ENCODE measurements at places on chromosomes 13 and 19.
A peak's percentile ranks its signal among the peaks of the same experiment; 100 is the strongest.

- DNase-seq, result no peak
Observed at GRCh38 chr13:111971891-111972780, 94.8 kb upstream of the SOX1 start.

DNA sequence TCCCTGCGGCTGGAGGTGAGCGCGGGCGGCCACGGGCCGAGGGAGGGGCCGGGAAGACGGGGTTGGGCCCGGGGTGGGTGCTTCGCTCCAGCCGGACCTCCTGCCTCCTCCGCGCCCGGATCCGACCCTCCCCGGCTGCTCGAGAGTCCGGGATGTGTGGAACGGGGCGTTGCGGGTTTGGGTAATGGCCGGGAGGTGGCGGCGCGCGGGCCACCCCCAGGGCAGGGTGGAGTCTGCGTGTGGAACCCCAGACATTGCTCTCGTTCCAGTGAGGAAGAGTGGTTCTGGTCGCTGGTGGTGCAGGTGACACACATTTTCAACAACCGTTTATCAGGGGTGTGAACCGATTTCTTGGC lies 38.8 kb downstream of the ARHGEF7 start:
- no peak for DNase-seq

DNA sequence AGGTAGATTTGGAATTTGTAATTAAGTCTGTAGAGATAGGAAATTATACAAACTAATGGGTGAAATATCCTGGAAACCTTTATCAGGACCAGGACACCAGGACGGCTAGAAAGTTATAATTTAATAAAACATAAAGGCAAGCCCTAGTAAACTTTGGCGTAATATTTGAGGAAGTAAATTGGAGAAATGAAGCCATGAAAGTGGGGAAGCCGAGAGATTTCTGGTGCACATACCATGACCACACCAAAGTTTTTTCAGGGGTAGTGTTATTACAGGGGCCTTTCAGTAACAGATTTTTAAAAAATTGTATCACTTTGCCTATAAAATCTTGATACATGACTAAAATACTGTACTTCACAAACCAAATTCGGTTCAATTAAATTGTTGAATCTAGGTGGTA lies 54.7 kb upstream of the URAD start:
- DNase-seq, result no peak

GRCh38 chr19:40801426-40802299 lies 2.7 kb downstream of the EGLN2 start:
- no peak for DNase-seq

DNA sequence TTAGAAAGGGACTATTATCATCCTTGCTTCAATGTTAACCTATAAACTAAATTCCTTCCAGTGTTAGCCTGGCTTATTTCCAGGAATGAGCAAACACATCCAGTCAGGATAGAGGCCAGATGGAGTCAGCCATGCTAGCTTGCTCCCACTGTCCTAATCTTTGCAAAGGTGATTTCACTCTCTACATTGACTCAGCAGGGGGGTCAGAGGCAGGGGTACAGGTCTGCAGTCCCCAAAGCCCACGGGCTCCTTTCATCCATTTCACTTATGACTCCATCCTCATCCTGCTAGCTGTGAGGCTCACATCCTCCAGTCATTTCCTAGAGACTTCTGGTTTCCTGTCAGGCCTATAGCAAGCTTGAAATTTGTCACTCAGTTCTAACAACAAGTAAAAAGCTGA lies 63.4 kb upstream of the CEACAM8 start:
- no peak for DNase-seq

DNA sequence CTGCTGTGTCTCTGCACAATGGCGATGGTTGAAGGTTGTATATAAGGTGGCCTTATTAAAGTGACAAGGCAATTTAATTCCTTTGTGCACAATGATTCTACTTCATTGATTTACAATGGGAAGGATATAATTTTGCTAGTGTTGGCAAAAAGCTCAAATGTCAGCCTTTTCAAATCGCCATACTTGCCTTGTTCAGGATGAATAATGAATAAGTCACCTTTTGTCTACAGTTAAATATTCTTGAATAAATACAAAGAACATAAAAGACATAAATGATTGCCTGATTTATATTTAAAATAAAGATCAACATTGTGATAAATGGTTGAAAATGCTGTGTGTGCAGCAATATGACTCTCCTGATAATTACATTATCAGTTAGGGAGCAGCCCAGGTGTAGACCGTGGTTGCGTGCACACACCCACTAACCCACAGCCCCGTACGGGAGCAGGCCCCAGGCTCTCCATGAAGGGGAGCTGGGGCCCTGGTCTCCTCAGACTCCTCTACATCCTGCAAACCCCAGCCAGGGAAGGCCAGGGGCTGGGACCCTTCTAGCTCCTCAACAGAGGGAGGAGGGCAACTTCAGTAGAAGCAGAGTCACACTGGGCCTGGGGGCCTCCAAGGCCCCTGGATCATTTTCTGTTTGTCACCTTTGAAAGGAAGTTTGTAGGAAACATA lies 64.9 kb downstream of the TEX29 start:
- no peak for DNase-seq

- no peak for DNase-seq
Observed at GRCh38 chr13:86579662-86580061, 780.4 kb upstream of the SLITRK6 start.

GRCh38 chr13:40494946-40495620 lies 171.4 kb downstream of the FOXO1 start:
- DNase-seq, result no peak

DNA sequence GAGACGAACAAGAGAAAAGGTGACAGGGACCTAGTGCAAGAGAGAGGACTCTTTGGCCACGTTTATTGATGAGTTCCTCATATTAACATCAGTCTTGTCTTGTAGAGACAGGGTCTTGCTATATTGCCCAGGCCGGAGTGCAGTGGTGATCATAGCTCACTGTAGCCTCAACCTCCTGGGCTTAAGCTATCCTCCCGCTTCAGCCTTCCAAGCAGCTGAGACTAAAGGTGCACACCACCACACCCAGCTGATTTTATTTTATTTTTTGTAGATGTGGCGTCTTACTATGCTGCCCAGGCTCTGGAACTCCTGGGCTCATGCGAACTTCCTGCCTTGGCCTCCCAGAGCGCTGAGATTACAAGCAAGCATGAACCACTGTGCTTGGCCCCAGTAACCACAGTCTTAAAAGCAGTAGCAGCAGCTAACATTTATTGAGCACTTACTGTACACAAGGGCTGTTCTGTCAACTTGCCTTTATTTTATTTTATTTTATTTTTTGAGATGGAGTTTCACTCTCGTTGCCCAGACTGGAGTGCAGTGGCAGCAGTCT lies 1.1 kb upstream of the SH2D3A start:
- no peak for DNase-seq

- no peak for DNase-seq
Observed at GRCh38 chr19:49895566-49896297, 955 bp downstream of the IL4I1 start.

- no peak for DNase-seq
Observed at GRCh38 chr13:109012115-109012514, 382.7 kb downstream of the MYO16 start.

- DNase-seq, result no peak
Observed at GRCh38 chr13:81383444-81383843, 1042.5 kb upstream of the SPRY2 start.

DNA sequence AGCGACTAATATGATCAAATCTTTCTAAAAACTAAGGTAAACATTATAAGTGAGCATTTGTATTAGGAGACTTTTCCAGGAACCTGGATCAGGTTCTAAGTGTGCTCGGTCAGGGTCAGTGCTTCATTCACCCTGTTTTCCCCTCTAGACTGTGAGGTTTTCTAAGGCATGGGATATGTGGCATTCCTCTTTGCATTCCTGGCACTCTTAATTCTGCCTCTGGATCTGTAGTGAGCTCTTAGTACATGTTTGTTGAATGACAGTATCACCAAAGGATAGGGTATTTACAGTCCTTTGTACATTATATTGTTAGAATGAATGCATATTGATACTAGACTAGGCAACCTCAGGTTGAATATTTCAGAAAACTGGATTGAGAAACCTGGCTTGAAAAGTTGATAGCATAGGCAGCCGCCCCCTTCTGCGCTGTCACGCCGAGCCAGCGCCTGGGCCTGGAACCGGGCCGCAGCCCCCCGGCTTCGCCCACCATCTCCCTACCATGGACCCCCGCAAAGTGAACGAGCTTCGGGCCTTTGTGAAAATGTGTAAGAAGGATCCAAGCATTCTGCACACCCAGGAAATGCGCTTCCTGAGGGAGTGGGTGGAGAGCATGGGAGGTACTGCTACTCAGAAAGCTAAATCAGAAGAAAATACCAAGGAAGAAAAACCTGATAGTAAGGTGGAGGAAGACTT lies 156.5 kb downstream of the KCNRG start:
- DNase-seq, result no peak

- no peak for DNase-seq
Observed at GRCh38 chr13:94613051-94613450, 11.4 kb downstream of the GPR180 start.

DNA sequence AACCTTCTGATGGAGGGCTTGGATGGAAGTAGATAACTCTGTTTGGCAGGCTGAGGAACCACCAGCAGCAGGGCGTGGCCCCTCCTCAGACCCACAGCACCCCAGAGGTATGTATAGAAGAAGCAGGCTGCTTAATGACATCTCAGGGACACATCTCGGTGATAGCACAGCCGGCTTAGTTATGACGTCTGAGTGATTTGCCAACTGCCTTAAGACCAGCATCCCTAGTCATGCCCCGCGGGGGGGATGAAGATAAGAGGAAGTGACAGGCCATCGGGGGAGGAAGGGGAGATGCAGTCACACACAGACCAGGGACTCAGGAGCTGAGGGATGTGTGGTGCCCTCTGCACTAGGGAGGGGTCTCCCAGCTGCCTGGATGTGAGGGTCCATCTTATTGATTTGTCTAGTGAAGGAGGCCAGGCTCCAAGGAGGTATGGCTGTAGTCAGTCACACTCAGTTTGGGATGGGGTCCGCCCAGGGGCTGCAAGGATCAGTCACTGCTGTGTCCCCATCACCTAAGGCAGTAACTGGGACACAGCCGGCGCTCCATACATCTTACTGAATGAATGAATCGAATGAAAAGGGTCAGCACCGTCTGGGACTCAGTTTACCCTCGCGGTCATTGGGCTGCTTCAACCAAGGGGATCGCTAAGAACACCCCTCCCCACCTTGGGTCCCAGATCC lies 19.2 kb upstream of the ERCC1 start:
- DNase-seq, result peak; percentile 37

DNA sequence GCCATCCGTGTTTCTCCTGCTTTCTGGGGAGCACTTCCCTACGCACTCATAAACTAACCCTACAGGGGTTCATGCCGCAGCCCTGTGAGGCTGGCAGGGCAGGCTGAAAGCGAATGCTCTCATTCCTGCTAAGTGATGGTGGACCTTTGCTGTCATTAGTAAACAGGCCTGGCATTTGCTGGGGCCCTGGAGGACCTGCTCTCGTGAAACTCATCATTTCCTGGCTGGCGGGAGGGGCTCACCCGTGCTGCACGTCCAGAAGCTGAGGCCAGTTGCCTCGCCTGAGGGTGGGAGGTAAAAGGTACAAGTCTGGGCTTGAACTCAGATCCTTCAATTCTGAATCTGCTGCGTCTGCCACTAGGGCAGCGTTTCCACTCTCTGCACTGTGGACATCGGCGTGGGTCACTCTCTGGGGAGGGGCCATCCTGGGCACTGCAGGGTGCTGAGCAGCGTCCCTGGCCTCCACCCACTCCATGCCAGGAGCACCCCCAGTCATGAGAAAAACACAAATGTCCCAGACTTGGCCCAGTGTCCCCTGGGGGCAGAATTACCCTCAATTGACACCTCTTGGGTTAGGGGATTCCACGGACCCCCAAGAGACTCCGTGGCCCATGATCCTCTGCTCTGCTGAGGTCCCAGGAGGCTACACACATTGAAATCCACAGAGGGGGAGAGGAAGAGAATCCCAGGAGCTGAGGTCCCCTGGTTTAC lies 7.0 kb downstream of the MOB3A start:
- peak; percentile 82 for DNase-seq

GRCh38 chr13:107079423-107080049 lies 511.6 kb upstream of the ARGLU1 start:
- no peak for DNase-seq

DNA sequence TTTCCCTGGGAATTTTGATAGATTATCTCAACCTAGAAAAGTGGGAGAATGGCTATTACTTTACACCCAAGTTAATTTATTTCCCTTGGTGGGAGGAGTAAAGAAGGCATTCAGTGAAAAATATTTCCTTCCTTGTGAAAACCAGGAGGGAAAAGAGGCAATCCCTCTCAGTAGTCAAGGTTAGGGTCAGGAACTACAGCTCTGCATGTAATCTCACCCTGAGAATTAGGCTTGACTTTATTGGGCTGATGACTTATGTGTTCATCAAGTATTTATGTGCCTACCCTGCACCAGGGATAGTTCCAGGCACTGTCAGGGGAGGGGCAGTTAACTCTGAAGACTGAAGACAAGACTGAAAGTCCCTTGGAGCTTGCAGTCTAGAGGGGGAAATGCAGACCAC lies 281.8 kb downstream of the DLEU7 start:
- DNase-seq, result no peak

DNA sequence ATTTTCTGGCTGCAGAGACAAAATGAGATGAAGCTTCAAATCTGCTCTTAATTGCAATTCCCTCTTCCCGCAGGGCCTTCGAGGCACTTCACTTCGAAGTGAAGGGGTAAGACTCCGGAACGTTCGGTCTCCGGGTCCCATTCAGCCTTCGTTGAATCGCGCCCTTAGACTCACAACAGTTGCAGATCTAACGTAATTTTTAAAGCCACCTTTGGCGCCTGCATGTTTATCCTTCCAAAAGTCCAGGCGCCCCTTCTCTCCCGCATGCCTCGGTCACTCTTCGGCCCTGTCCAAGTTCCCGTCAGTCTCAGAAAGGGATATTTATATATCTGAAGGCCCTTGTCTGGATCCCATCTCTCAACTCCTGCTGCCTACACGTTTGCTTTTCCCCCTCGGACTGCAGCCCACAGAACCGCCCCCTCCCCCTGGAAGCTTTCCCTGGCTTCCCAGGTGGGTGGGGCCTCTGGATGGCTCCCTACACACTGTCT lies 915 bp upstream of the KCTD12 start:
- no peak for DNase-seq

DNA sequence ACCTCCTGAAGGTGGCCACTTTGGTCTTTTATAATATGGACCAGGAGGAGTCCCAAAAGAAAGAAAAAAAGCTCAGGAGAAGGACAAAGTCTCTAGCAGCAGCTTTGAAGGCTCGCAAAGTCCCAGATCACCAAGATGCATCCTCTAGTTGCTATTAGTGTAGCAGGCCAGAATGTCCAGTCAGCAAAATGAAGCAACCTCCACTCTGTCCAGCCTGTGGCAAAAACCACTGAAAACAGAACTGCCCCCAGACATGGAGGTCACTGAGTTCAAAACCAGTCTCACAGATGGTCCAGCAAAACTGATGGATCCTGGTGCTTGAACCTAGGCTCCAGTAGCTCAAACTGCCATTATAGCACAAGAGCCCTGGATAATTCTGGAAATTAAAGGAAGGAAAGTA lies 10.4 kb downstream of the LILRB4 start:
- DNase-seq, result no peak

DNA sequence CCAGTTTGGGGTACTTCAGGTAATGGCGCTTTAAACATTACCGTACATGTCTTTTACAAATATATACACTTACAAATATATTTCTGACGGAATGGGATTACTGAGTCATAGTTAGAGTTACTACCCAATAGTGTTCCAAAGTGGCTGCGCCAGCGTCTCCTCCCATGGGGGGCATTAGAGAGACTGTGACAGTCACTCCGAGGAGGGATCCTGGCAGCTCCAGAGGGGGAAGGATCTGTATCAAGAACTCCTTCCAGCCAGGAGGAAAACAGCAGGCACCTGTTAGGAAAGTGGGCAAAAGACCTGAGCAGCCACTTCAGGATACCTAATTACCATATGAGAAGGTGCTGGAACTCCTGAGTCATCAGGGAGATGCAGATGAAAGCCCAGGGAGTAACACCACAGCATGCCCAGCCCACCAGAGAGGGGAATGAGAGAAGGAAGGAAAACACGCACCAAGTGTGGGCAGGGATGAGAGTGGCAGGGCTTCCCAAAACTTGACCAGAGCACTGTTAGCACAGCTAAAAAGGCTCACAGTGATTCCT lies 52.9 kb downstream of the SLC7A9 start:
- DNase-seq, result no peak
